ENCODE measurements at places on chromosomes 11 and 22. TPM values are rescaled to one million over a fixed set of nuclear protein-coding genes. Genes with fewer than 3 reads are reported as not detected.

DNA sequence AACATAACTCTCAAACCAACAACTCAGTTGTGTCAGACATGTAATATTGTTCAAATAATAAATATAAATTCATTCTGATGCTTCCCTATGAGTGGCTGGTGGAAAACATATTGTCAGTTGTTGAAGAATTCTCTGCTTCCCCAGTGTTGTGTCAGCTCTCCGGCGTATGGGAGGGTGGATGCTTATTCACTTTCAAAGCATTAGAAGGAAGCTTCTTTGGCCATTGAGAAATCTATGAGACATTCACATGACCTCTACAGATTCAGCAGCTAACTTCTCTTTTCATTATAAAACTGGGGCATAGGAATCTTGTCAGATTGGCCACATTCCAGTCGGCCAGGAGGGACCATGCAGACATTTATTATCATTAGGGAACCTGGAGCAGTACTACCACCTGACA is 2.9 kb downstream of the OR51V1 start:
- no peak overlapping the region for H3K27ac ChIP-seq
- H3K4me3 ChIP-seq = no peak overlapping the region
- H3K4me1 ChIP-seq = no peaks in the 10 kb centered on the region
- H3K27me3 ChIP-seq = no peaks in the 10 kb centered on the region
- DNase-seq = no peak

The MMP13 gene
- 3.9 TPM for total RNA-seq

The CALCA gene
- total RNA-seq = not detected

- DNase-seq = no peak
- H3K36me3 ChIP-seq = no peaks in the 10 kb centered on the region
- peaks cover 2% of the 10 kb centered on the region for H3K27me3 ChIP-seq
- H3K4me1 ChIP-seq = no peaks in the 10 kb centered on the region
- H3K27ac ChIP-seq = no peak overlapping the region
These were observed 381.4 kb downstream of the BRD1 start for GRCh38 chr22:49446145-49446758.

The SIK3 gene
- total RNA-seq = 34.4 TPM

The TMEM184B gene
- 114 TPM for total RNA-seq

- no peaks in the 10 kb centered on the region for H3K4me1 ChIP-seq
- H3K4me3 ChIP-seq = no peak overlapping the region
- no peaks in the 10 kb centered on the region for H3K27me3 ChIP-seq
- H3K36me3 ChIP-seq = no peaks in the 10 kb centered on the region
- no peak overlapping the region for H3K27ac ChIP-seq
These were observed 41.4 kb downstream of the ARL14EP start for GRCh38 chr11:30364139-30364836.

DNA sequence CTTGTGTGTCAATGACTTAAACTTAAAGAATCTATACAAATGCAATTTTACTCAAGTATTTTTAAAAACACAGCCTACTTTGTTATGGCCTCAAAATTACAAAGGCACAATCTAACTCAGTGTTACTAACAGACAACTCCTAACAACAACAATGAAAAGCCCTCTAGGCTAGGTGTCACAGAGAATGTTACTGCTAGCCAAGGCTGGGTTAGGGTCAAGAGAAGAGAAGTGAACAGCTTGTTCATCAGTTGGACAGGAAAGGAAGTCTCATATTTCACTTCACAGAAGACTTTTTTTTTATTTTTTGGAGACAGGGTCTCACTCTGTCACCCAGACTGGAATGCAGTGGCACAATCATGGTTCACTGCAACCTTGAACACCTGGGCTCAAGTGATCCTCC is 26.0 kb downstream of the CLDN25 start:
- no peaks in the 10 kb centered on the region for H3K4me1 ChIP-seq
- DNase-seq = no peak
- H3K27ac ChIP-seq = no peak overlapping the region

The PACS1 gene
- total RNA-seq = 86.9 TPM

Measured in astrocyte (in vitro differentiated cells and primary cell).